Calu3 (cell line): ENCODE measurements at places on chromosomes 7 and 10.

- no peak for DNase-seq
These were observed 33.5 kb downstream of the HYCC1 start for GRCh38 chr7:22980422-22980821.

- no peak for DNase-seq
These were observed 49.0 kb downstream of the SKAP2 start for GRCh38 chr7:26815426-26815825.

GRCh38 chr10:133236401-133237240, 1.0 kb upstream of the VENTX start:
- no peak for DNase-seq

DNA sequence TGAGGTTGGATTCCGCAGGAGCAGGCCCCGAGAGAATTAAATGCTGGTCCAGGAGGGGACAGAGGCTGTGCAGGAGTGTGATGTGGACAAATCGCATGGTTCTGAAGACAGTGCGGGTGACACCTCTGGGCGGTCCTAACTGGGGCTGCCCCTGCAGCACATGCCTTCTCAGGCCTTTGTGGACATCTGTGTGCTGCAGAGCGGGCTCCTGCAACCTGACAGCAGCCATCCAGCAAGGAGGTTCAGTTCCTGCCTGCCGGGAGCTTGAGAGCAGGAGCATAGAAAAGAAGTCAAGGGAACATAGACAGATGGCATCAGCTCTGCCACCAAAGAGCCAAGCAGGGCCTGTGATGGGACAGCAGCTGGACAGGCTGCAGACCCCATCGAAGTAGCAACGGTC, 135.9 kb upstream of the PPP2R2D start:
- no peak for DNase-seq

GRCh38 chr7:50739744-50740435, 42.8 kb downstream of the GRB10 start:
- DNase-seq: no peak

DNA sequence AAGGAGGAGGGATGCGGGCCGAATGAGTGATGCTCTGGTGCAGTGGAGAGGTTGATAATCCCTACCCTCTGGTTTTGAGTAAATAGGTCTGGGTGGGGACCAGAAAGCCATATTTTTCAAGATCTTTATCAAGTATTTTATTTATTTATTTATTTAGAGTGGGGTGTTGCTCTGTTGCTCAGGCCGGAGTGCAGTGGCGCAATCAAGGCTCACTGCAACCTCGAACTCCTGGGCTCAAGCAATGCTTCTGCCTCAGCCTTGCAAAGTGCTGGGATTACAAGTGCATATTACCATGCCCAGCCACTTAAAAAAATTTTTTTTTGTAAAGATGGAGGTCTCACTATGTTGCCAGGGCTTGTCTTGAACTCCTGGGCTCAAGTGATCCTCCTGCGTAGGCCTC, 21.6 kb downstream of the SVIL start:
- no peak for DNase-seq

DNA sequence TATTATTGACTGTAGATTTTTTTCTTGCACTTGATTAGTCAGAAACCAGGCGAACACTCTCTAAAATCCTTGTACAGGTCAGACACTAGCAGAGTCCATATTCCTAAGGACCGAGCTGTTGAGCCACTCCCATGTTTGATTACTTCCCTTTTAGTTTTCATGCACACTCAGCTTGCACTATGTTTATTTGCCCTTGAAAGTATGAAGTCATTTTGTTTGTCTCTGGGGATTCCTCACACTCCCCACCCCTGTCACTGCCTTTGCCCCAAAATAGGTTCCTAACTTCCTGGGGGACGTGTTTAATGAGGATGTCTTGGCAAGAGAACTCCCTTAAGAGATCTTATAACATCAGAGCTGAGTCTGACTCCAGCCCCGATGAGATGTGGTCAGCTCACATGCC, 182.1 kb downstream of the EVX1 start:
- DNase-seq: no peak

- no peak for DNase-seq
These were observed 13.3 kb downstream of the ZCCHC24 start for GRCh38 chr10:79431891-79432831.

DNA sequence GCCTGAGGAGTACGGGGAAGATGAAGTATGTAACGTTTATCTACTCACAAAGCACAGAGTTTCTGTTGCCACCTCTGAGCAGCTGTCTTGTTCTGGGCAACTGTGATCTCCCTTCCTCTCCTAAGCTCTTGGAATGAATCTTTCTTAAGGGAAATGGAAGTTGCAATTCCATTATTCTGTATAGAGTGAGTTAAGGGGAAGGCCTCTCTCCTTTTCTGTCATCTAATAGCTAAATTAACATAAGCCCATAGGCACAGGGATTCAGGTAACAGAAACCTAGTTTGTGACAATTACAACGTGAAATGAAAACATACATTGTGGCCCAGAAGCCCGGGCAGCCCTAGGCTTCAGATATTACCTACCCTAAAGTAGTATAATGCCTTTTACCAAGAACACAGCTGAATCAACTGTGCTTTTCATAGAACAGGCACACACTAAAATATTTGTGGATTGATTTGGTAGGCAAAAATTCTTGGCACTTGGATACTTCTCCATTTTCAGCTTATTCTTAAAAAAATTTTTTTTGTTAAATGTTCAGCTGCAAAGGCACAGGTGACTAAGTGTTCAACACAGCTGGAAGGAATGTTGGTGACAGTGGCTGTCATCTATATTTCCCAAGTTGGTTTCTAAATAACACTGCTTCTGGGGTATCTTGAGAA, 3.8 kb upstream of the PDCD4 start:
- DNase-seq: no peak

DNA sequence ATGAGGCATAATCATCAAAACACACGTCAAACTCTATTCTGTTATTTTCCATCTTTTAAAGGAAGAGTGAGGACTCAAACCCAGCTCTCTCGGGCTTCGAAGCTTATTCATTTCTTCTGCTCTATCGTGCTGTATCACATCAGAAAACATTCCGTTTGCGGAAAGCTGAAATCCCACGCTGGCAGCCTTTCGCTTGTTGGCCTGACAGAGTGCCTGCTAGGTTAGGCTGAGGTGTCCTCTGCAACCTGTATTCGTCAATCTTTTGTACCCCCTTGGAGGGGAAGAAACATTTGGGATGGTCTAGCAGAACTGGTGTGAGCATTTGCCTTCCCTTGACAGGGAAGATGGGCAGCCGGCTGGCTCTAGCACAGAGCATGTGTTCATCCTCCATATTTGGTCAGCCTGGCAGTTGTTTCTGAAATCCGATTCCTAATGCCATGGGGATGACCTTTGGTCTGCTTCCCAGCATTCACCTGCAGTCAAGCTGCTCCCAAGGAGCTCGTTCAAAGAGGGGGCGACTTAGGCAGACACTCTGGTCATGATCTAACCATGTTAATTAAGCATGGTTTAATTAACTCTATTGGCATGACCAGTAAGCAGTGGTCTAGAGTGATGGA, 55.2 kb downstream of the TACC2 start:
- DNase-seq: no peak

- DNase-seq: no peak
These were observed 231.3 kb upstream of the GRB10 start for GRCh38 chr7:51013861-51014511.

DNA sequence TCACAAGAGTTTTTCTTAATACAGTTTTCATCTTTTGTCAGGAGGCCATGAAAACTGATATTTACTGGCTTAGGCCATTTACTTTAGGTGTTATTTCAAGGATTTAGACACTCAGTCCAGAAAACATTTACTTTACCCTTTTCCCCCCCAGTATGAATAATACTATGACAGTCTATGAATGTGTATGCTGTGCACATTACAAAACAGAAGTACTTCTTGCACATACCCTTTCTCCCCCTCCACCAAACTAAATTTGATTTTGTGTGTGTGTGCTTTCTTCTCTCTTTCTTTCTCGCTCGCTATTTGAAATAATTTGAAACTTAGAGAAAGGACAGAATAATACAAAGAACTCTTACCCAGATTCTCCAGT, 41.3 kb downstream of the RBM33 start:
- no peak for DNase-seq
